ENCODE measurements at places on chromosomes 7 and 10.
A peak's percentile ranks its signal among the peaks of the same experiment; 100 is the strongest.

DNA sequence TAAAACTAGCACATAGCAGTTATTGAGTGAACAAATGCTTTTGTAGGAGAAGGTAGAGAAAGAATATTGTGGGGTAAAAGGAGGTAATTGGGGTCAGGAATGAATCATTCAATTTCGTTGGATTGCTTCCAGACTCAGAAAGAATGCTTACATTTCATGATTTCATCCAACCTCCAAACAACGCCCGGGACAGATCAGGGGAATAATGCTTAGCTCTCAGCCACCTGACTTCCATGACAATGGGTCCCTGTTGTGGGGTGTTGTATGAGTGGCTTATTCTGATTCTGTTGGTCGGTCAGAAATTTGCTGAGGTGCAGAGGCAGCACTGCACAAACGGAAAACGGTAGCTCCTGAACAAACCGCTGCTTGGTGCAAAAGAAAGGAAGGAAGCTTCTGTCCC, 24.0 kb upstream of the INPP5F start:
- DNase-seq, result no peak

DNA sequence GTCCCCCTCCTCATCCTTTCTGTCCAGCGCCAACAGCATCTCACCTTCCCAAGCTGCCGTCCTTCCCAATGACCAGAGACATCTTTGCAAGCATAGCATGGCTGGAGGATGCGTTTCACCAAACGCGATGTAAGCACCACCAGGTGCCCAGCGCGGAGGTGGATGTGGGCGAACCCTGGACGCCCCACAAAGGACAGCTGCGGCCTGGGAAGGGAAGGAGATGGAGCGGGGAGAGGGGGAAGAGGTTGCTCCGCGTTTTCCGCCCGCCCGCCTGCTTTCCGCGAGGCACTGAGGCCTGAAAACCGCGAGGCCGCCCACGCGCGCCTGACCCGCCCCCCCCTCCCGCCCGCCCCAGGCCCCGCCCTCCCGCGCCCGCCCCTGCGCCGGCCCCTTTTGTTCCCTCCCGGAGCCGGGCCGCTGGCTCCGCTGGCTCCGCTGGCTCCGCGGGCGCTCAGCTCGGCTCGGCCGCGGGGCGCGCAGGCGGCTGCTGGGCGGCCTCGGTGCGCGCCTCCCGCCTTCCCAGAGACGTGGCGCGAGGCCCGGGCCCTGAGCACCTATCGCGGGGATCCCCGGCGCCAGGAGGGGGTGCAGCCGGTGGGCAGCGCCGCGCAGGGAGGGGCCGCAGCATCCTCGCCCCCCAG, at the start of gene CLIP2:
CLIP2 (plus strand) TSS at position 390 of the 641 bp plus-strand sequence. CDS start 28,140 bp downstream, outside the sequence.
- peak; percentile 85 for DNase-seq

- no peak for DNase-seq
Measured at GRCh38 chr7:151375530-151376217, 34.1 kb downstream of the NUB1 start.

GRCh38 chr7:273327-273726, 16.6 kb upstream of the FOXL3 start:
- no peak for DNase-seq

- DNase-seq, result no peak
Measured at GRCh38 chr10:2121929-2122328, 384.6 kb upstream of the ADARB2 start.

- DNase-seq, result no peak
Measured at GRCh38 chr10:10235003-10235402, 782.7 kb upstream of the CELF2 start.

GRCh38 chr7:137345799-137346449, 2.4 kb upstream of the PTN start:
- DNase-seq, result no peak

DNA sequence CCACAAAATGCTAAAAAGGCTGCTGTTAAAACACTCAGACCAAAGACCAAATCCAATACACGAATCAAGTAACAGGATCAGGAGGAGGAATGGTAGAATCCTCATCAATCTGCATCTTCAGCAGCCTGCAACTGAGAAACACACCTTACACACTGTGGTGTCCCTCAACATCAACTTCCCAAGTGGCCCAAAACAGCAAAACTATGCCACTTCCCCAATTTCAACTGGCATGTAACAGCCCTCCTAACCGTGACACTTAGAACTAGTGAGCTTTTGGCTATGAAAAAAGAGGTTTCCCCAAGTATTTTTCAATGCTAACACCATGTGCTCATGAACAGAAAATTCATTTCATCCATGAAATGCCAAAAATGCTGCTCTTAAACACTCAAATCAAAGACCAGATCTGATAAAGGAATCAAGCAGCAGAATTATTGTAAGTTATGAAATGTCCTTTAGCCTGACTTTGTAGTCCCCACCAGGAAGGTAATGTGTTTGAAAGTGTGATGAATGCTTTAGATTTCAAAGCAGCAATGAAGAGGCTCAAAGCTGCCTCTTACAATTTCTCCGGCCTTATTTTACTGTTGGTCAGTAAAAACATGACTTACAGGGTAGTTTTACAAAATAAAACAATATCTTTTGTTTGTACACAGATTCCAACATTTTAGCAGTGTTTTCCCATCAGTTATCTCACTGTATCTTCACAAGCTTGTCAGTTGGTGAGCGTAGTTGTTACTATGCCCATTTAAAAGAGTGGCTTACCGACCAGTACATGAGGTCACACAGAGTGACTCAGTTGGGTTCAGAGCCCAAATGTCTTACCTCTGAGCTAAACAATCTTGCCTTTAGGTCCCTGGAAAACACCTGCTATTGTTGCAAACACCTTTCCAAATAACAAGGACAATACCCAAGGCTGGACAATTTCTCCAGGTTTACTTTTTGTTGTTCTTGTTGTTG, 65.7 kb upstream of the ASAH2 start:
- peak; percentile 21 for DNase-seq

DNA sequence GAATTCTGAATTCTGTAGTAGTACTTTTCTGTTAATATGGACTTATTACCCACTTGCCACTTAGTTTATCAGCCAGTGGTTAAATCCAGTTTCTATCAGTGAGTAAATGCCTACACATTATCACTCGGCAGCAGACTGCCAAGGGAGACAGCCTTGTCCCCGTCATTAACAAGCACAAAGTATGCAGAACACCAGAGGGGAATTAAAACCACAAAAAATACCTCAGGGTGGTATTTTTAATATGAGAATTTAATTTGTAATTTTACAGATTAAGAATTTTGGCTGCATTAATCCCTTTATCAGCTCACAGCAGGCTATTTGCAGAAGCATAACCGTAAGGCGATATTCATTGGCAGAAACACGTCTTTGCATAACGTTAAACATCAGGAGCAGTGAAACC, 150.0 kb upstream of the FZD1 start:
- DNase-seq, result no peak

GRCh38 chr10:62548686-62549085, 174.5 kb downstream of the ZNF365 start:
- DNase-seq, result no peak

GRCh38 chr10:87593702-87594101, 66.0 kb upstream of the PAPSS2 start:
- DNase-seq, result no peak

DNA sequence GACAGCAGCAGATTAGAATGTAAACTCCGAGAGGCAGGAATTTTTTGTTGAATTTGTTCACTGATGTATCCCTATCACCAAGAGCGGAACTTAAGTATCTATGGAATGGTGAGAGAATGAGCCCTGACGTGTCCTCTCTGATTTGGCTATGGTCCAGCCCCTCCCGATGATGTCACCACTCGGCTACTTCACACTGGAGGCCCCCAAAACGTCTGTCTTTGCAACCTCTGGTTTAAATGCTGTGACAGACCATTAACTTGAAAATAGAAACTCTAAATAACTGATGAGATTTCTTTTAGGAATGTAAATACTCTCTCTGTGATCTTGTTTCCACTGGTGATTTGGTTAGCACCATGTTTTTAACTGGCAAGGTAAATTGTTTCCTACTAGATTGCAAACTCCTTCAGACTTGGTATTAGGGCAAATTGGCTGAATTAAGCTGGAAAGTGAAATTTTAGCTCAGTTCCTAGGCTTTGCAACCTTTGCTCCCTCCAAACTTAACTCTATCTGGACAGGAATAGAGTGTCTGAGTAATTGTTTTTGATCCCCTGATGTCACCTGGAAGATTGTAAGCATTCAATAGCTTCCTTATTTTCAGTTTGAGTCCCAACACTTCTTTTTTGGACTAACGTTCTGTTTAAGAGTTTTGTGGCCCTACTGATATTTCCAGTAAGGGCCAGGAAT, 19.1 kb downstream of the SLC16A12 start:
- DNase-seq, result no peak

- no peak for DNase-seq
Measured at GRCh38 chr10:25828475-25828874, 105.6 kb upstream of the MYO3A start.
